Activated CD4-positive, alpha-beta T cell treated with anti-CD3 and anti-CD28 coated beads, Interleukin-2, amount 10 ng/mL, durations not matched to agents 7 days and 5 days (primary cell): ENCODE measurements at places on chromosomes 4 and X.
A peak's percentile ranks its signal among the peaks of the same experiment; 100 is the strongest.

- no peak for DNase-seq
Observed at GRCh38 chrX:19183761-19184477, 61.7 kb upstream of the ADGRG2 start.

GRCh38 chr4:39157520-39157919, 24.8 kb upstream of the WDR19 start:
- DNase-seq, result no peak

- DNase-seq, result no peak
Observed at GRCh38 chr4:74674750-74675149, 119.6 kb downstream of the BTC start.

GRCh38 chr4:146368209-146368608, 153.5 kb downstream of the SLC10A7 start:
- no peak for DNase-seq

DNA sequence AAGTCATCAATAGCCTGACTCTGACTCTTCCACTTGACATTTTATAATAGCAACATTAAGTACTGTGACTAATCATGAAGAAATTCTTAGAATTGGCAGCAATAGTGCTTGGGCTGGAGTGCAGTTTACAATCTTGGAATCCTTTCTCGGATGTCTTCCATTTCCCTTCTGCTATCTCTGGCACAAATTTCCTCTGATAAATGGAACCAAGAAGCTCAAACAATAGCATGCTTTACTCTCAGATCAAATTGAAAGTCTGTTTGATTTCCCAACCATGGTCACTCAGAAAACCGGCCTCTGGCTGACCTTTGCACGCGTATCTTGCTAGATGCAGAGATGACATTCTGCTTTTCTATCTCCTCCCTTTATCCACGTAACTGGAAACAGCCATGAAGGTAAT, 99.0 kb upstream of the SPANXC start:
- no peak for DNase-seq

GRCh38 chr4:114137984-114138383, 158.5 kb upstream of the ARSJ start:
- no peak for DNase-seq

DNA sequence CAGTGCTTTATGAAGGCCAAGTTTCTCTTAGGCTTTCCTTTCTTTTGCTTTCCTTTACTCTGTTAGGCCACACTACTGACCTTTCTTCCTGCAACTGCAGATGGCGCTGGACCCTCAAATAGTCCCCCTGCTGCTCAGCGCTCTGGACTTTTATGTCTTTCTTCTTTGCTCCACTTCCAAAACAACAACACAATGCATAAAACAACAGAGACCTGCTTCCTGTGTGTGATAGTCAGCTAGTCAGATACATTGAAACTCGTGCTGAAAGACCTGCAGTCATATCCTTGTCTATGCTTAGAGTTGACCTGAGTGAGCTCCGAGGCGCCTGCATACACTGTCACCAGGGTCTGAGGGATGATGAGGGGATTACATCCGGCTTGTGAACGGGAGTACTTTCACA, 108.9 kb upstream of the TEX13D start:
- peak; percentile 24 for DNase-seq

- no peak for DNase-seq
Observed at GRCh38 chrX:20487227-20487626, 220.5 kb upstream of the RPS6KA3 start.

- DNase-seq, result no peak
Observed at GRCh38 chr4:81565142-81565870, 93.6 kb upstream of the RASGEF1B start.

GRCh38 chr4:128286474-128287058, 1.0 kb downstream of the PGRMC2 start:
- DNase-seq, result peak; percentile 51
